ENCODE measurements at places on chromosomes 13 and 19.

DNA sequence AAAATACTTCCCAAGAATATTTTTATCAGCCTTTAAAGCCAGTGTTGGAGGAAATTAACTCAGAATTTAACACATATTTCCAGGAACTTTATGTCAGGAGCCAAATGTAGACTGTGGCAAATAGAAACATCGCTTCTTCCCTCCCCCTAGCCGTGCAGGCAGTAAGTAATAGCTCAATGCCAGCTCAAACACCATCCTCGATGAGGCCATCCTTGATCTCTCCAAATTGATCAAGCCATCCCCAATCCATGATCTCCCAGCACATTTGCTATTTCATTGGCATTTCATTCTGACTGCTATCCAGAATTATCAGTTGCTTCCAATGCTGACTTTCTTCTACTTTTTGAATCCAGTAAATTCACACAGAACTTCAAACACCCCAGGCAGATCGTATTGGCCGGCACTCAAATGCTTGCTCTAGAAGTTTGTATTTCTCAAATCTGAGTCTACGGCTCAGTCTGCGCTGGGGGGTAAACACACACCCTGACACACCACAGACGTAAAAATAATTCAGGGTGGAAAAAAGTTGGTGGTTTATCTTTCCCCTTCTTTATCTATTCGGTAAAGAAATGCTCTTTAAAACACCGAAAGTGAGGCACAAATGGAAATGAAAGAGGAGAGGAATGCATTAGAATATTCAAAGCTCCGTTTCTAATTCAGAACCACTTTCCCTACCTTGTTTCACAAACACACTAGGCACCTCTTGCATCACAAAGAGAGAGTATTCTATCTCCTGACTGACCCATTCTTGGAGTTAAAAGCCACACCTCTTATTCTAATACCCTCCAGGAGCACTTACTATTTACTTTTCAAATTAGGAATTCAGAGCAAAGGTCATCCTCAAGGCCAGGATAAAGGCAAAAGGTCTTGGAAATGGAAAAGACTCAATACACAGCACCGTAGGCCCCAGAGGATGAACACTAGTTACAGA is 991 bp downstream of the OBI1 start:
- peak; percentile 6 for DNase-seq

DNA sequence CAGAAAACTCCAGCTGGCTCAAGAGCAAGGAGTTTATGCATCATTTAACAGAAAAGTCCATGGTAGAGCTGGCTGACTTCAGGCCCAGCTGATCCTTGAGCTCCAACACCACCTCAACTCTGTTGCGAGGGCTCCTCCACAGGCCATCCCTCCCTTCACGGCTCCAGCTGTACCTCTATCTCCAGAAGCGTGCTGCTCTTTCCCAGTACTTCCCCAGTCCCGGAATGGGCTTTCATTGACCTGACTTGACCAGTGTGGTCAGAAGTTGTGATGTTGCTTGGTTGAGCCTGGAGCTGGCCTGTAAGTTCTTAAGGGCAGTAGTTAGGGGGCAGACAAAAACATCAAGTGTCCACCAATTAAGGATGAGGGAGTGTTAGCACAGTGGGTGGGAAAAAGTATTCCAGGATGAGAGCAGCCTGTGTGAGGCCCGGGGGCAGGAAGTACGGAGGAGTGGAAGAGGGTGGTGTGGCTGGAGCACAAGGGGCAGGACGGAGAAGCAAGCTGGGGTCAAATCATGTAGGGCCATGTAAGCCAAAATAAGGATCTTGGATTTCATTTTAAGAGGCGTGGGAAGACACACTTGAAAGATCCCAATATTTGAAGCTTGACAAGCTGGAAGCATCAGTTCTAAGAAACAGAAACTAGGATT is 24.0 kb downstream of the SKA3 start:
- no peak for DNase-seq

DNA sequence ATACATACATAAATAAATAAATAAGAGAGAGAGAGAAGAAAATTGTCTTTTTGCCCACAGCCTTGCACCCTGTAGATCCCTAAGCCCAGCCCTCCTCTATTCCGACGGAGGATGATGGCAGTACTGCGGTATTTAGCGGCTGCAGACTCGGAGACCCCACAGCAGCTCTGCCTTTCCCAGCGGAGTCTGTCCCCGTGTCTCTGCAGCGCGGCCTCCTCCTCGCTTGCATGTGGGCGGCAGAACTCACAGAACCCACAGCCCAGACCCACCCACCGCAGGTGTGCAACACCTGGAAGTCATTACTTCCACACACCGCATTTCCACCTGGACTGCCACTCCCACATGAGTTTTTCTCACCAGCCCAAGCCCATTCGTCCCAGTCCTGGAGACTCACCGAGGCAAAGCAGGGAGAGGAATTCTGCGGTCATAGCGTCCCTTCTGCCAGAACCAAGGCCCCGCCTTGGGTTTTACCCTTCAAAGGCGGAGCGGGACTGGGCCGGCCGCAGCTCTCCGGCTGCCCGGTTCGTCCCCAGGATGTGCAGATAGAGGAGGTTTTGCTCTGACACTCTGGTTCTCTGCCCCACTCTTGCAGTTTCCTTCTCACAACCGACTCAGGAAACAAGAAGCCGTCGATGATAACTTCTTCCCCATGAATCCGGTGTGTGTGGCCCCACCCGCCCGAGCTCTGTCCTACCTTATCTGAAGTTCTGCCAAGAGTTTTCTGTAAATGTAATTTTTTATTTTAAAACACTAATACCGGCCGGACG is at the start of gene VSTM1:
TSS of gene VSTM1 (minus strand) at position 548 of the 767 bp plus-strand sequence. CDS start at position 428, 120 bp downstream.
- DNase-seq = no peak

DNA sequence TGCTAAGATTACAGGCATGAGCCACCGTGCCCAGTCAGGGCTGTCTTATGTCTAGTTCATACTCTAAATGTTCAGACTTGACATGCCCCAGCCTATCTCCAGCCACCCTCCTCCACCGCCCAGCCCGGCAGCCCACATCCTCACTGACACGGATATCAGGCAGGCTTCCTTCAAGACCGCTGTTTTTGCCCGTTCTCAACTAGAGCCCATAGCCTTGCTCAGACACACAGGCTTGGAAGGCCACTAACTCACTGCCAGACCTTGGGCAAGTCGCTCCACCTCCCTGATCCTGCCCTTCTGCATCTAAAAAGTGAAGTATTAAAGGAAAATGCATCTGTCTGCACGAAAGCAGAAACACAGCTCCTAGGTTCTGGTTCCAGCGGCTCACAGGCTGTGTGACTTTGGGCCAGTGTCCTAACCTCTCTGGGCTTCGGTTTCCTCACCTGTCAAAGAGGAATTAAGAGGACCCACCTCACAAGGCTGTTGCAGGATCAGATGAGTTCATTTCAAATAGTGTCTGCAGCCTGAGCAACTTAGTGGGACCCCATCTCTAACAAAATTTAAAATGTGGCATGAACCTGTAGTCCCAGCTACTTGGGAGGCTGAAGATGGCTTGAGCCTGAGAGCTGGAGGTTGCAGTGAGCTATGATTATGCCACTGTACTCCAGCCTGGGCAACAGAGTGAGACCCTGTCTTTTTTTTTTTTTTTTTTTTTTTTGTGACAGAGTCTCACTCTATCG is 14.5 kb upstream of the CERS4 start:
- no peak for DNase-seq

GRCh38 chr13:95100525-95101433 is 200.5 kb downstream of the ABCC4 start:
- DNase-seq = peak; percentile 71

DNA sequence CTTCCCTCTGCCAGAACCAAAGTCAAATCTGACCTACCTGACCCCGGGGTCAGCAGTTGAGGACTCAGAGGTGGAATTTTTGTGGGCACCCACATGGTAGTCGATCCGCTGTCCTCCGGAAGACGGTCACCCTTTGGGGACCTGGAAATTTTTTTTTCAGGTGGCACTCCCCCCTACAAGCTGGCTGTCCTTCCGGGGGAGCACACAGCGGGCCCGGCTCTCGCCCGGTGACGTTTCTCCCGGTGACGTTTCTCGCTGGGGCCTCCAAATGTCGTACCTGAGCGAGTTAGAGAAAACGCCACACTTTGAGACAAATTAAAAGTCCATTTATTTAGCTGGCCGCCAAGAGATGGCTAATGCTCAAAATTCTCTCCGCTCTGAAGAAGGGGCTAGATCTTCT is 48.8 kb downstream of the ZFP14 start:
- no peak for DNase-seq

DNA sequence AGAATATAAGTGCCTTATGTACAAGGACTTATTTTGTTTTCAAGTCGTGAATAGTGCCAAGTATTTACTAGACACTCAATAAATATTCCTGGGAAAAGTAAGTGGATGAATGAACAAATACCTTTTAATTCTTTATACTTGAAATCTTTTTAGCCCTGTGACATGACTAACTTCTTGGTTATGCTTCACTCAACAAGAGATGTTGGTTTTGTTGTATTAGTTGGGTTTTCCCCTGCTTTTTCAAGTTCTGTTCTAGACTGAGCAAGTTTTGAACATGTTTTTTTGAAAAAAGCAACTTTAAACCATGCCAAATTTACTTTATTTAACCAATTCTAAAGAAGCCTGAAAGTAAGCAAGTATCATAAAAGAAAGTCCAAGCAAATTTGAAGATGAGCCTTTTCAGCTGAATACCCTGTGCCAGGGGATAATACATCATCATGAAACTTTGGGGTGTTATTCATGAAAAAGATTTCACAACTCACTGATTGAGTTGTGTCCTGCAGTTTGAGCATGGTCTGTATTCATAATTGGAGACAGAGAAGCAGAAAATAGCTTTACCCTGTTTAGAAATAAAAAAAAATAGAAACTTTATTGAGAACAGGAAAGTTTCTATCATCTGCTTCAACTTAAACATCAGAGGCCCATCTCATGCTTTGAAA is 11.1 kb downstream of the LMO7 start:
- peak; percentile 38 for DNase-seq

DNA sequence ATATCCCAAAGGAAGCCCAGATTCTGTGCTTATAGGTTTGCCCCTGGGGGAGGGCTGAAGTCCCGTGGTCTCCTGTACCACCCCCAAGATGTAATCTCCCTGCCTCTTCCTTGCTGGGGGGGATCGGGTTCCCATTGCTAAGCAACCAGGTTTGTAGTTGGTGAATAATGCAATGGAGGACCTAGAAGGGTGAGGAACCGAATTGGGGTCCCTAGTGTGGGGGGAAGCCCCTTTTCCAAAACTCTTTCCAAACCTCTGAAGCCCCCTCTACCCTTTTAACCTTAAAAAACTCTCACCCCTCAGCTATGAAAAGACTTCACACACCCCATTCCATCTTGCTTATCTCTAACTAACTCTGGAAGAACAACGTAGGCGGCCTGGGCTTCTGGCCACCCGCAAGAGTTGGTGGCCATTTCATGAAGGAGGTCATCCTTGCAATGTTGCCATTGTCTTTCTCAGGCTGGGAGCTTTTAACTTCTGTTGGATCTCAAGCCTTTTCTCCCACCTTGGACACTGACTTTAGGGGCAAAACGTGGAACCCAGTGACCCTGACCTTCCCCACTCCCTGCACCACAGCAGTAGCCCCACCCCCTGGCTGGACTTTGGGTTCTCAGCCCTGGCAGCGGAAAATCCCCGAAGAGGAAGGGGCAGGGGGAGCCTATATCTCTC is 661 bp downstream of the PALM3 start:
- no peak for DNase-seq

- DNase-seq = no peak
Observed at GRCh38 chr19:21581646-21582240, 76.3 kb downstream of the ZNF429 start.

GRCh38 chr13:63614874-63615612 is 2199.4 kb upstream of the PCDH20 start:
- no peak for DNase-seq

GRCh38 chr19:4113398-4114088 is 10.4 kb downstream of the MAP2K2 start:
- no peak for DNase-seq

- DNase-seq = peak; percentile 18
Observed at GRCh38 chr19:39497996-39498797, 550 bp upstream of the DLL3 start.

DNA sequence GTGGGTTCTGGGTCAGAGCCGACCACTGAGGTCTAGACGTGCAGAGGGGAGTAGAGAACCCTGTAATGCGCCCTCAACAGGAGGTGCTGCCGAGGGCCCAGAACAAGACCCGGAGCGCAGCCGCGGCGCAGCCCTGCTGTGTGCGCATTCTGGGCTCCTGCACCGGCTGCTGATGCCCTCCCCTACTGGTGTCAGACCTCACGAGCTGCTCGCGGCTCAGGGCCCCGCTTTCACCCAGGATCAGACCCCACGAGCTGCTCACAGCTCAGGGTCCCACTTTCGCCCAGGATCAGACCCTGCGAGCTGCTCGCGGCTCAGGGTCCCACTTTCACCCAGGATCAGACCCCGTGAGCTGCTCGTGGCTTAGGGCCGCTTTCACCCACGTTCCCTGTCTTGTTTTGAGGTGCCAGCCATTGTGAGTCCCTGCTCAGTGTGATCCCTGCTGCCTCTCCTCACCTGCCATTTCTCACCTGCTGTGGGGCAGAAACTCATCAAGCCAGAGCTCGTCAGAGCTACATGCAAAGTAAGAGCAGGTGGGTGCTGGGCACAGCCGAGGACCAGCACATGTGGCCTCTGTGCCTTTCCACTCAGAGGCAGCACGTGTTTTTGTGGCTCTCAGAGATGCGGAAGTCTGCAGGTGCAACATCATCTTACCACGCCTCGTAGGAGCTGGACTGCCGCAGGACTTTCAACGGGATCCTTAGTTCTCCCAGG is 47.0 kb upstream of the C13orf46 start:
- DNase-seq = no peak

DNA sequence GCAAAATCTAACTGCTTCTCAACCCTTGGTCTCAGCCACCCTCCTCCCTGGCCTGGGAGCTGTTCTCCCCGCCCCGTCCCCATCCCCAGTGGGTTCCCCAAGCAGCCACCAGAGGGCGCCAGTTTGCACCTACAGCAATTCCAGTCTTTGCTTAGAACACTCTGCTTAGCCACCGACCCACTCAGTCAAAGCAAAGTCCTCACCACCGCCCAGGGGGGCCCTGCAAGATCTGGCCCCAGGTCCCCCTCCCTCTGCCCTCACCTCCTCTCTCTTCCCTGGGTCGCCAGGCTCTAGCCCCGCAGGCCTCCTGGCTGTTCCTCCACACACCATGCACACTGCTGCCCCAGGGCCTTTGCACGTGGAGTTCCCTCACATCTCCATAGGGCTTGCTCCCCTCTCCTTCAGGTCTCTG is 12.4 kb downstream of the TMEM143 start:
- peak; percentile 57 for DNase-seq

GRCh38 chr19:16435238-16435917 is 36.4 kb downstream of the EPS15L1 start:
- peak; percentile 98 for DNase-seq

GRCh38 chr13:42283574-42283973 is 11.6 kb downstream of the AKAP11 start:
- no peak for DNase-seq

- no peak for DNase-seq
Observed at GRCh38 chr13:98007001-98007400, 53.5 kb downstream of the IPO5 start.

Data from fibroblast of skin of right biceps (primary cell).